Smooth muscle cell of the umbilical artery (primary cell): ENCODE measurements at places on chromosomes 6 and 20. TPM values are rescaled to one million over a fixed set of nuclear protein-coding genes. Genes with fewer than 3 reads are reported as not detected.

The NPEPL1 gene
- 20.9 and 25.5 TPM in 2 replicates for total RNA-seq

The MYB gene
- 0.89 and 4.0 TPM in 2 replicates for total RNA-seq

The KHDC1L gene
- not detected in 2 replicates for total RNA-seq

The CRISP3 gene
- not detected in 2 replicates for total RNA-seq

The JARID2 gene
- total RNA-seq = 5.0 and 7.3 TPM in 2 replicates

The LTB gene
- not detected in 2 replicates for total RNA-seq

The ADGRG6 gene
- 8.0 and 29.9 TPM in 2 replicates for total RNA-seq

The SLC17A1 gene
- not detected in 2 replicates for total RNA-seq

The BACH2 gene
- total RNA-seq = 0.74 and 1.5 TPM in 2 replicates

The CLDN20 gene
- total RNA-seq = not detected in 2 replicates

The RAB44 gene
- total RNA-seq = not detected in 2 replicates

The BNIP5 gene
- not detected in 2 replicates for total RNA-seq

The TSPO2 gene
- total RNA-seq = not detected in 2 replicates
